ENCODE measurements at places on chromosomes 6 and 20. TPM values are rescaled to one million over a fixed set of nuclear protein-coding genes. Genes with fewer than 3 reads are reported as not detected.
A peak's percentile ranks its signal among the peaks of the same experiment; 100 is the strongest.

Gene ECT2L
- not detected for polyA plus RNA-seq

Gene SPINT3
- not detected for polyA plus RNA-seq

Gene SDCBP2
- polyA plus RNA-seq, result 4.2 TPM

Gene C6orf52
- 0.99 TPM for polyA plus RNA-seq

Gene TFAP2C
- polyA plus RNA-seq, result 16.6 TPM

- peak; percentile 90 for DNase-seq
Observed at GRCh38 chr20:37294262-37294981, 5.0 kb downstream of the MANBAL start.

GRCh38 chr6:127392301-127392700 is 48.9 kb upstream of the ECHDC1 start:
- no peak for DNase-seq

DNA sequence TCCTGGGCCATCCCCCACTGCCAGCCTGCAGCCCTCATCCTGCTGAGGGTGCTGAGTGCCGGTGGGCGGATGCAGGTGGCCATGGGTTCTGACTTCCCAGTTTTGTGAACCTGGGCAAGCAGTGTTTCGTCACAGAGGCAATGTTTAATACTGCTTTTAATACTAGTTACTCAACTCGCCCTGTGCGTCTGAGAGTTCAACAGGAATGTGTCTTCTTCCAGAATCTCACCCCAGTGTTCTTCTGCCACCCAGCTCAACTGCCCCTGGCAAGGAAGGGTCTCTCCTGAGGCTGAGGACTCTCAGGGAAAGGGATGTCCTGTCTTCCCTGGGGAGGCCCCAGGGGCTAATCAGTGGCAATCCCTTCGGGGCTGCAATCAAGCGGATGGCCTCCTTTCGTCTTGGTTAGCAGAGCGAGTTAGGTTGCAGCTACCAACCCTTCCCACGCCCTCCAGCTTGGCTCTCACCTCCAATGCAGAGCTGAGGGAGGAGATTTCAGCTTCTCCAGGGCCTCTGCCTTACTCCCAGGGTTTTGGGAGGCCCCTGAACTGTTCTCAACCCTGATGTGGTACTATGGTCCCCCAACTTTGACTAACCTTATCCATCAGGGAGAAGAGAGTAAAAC is 2.0 kb downstream of the KCNK16 start:
- DNase-seq, result no peak

DNA sequence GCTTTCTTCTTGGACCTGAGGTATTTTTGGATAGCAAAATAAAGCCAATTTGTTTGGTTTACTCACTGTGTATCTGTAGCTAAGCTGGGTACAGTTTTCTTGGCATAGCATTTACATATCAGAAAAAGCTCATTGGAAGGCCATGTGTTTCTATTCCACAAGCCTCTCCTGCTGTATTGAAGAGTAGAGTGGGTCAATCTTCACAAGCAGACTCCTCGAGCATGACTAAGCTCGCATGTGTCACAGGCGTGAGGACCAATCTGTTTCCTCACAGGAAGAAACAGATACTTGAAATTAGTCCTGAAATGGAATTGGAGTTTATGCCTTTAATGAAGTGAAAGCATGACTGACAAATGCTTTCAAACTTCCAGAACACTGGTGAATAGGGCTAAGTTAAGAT is 1279.0 kb upstream of the MAP3K7 start:
- DNase-seq, result no peak

Measured in GM23248 (cell line).